ENCODE measurements at places on chromosomes 16 and 17.
A peak's percentile ranks its signal among the peaks of the same experiment; 100 is the strongest.

GRCh38 chr16:19213885-19214284 lies 45.8 kb downstream of the SYT17 start:
- no peak for DNase-seq

GRCh38 chr17:33511670-33512069 lies 218.6 kb upstream of the ASIC2 start:
- no peak for DNase-seq

GRCh38 chr17:67602974-67603373 lies 114.8 kb upstream of the NOL11 start:
- peak; percentile 14 for DNase-seq

GRCh38 chr16:8537691-8538342 lies 52.5 kb downstream of the TMEM114 start:
- no peak for DNase-seq

- DNase-seq: no peak
Measured at GRCh38 chr17:45824475-45824874, 20.2 kb upstream of the SPPL2C start.

DNA sequence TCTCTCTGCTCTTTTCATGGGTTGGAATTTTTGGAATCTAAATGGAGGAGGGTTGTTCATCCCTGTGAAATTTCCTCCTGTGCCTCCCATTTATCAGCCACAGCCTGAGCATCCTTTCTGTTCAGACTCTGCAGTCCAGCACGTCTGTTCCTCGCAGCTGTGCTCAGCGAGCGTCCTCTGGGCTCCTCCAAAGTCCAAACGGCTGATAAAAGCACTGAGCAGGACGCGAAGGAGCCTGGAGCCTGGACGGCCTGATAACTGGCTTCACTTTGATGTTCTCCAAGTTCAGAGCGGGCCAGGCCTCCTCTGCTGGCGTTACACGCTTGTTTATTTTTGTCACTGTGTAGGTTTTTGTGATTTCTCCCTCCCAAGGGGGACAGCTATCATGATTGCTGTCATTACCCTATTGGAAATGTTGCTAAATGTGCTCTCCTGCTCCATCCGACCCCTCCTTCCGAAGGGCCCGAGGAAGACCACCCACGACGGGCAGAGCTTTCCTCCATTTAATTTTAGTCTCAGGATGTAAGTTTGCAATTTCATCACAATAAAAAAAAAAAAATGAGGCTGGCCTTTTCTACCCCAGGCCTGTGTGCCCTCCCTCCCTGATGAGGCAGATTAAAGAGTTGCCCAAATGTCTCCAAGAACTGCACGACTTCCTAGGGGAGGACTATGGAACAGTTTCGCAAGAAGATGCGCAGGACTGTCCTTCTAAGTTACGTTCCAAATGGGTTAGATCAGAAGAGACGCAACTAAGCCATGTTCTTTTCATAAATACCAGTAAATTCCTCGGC lies 290.5 kb upstream of the FOXF1 start:
- DNase-seq: peak; percentile 35

DNA sequence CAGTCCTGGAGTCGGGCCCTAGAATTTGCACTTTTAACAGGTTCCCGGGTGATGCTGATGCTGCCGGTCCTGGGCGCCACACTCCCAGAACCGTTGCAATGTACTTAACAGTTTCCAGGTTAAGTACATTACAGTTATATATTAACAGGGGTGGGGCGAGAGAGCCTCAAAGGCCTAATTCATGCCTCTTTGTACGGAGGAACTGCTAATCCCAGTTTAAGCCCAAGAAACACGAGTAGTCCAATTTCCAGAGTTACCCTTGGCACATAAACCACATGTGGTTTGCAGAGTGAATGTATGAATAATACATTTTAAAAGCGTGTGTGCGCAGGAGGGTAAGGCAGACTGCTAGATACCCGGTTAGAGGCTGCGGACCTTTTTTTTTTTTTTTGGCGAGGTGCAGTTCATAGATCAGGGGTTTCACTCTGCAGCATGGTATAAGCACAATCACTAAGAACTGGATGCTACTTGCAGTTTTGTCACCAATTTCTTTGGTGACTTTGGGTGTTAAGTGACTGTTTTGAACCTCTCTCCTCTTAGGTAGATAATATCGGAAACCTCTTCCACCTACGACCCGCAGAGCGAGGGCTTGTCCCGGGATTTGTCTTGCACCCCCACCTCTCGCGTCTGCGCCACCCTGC lies 713 bp downstream of the COX11 start:
- DNase-seq: peak; percentile 19

- peak; percentile 64 for DNase-seq
Measured at GRCh38 chr17:66087073-66087472, 104.9 kb downstream of the CEP112 start.

- DNase-seq: no peak
Measured at GRCh38 chr16:81397058-81397878, 47.3 kb upstream of the CMIP start.

- no peak for DNase-seq
Measured at GRCh38 chr16:3223913-3224515, 10.9 kb downstream of the ZNF200 start.

DNA sequence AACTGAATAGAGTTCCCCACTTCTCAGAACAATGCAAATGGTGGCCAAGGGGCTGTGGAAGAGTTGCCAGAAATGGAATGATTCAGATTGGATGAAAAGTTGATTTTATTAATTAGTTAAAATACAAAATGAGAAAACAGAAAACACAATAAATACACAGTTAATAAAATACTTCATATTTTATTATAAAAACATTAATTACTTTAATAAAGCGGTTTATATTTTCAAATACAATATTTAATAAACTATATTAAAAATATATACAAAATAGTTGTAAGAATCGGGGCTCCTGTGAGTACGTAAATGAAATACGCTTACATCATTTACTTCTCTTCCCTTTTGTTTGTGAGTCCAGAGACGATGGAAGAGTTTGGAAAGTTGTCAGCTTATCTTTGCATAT lies 507.6 kb downstream of the WWOX start:
- DNase-seq: no peak

- DNase-seq: no peak
Measured at GRCh38 chr16:86580063-86580790, 1.9 kb downstream of the FOXL1 start.

DNA sequence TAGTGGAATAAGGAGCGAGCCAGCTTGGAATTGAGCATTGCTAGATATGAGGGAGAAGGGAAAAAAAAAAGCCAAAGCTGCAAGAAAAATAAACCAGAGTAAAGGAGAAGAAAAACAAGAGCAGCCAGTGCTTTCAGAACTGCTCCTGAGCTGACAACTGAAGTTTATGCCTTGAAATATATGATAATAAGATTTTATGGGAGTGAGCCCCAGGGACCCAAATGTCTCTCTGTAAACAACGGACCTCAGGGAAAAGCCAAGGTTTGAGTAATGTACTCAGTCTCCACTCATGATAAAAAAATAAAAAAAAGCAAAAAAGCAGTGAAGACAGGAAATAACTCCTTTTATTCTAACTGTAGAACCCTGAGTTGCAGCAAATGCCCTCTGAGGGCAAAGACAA lies 132.6 kb downstream of the SNX11 start:
- DNase-seq: no peak

DNA sequence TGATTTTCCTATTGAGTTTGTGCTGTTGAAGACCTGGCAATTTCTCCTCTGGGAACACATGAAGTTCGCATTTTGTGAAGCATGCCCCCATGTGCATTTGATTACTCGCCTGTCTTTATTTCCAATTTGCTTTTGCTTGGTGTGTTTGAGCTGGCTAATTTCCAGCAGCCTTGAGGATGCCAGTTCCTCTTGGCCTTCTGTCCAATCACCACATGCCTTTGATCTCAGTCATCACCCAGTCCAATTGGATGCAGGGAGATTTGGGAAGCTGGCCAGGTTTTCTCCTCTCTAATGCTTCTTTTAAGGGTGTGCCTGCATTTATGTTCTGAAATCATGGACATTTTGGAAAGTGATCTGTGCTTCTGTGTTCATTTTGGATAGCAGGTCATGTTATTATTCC lies 3.8 kb upstream of the TMEM100 start:
- peak; percentile 98 for DNase-seq

DNA sequence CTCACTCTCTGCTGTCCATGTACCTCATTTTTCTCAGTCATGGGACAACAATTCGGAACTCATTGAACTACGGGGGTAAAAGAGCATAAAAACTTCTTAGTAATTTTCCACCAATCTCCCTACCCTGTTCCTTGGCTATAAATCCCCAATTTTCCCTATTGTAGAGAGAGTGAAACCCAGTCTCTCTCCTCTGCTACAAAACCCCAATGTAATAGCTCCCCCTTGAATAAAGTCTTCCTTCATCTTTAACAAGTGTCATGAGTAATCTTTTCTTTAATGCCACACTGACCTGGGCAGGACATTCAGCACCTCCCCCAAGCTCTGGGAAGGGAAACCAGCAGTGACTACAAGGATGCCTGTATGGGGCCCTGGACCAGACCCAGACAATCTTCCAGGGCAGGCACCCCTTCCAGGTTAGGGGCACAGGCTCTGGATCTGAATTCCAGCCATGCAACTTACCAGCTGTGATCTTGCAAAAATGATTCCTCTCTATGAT lies 10.2 kb upstream of the EIF1 start:
- no peak for DNase-seq

DNA sequence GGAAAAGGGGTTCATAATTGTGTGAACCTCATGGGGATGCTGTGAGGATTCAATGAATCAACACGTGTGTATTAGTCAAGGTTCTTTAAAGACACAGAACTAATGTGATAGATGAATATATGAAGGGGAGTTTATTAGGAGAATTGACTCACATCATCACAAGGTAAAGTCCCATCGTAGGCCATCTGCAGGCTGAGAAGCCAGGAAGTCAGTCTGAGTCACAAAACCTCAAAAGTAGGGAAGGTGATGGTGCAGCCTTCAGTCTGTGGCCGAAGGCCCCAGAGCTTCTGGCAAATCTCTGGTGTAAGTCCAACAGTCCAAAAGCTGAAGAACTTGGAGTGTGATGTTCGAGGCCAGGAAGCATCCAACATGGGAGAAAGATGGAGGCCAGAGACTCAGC lies 413.4 kb downstream of the CDH13 start:
- peak; percentile 33 for DNase-seq

DNA sequence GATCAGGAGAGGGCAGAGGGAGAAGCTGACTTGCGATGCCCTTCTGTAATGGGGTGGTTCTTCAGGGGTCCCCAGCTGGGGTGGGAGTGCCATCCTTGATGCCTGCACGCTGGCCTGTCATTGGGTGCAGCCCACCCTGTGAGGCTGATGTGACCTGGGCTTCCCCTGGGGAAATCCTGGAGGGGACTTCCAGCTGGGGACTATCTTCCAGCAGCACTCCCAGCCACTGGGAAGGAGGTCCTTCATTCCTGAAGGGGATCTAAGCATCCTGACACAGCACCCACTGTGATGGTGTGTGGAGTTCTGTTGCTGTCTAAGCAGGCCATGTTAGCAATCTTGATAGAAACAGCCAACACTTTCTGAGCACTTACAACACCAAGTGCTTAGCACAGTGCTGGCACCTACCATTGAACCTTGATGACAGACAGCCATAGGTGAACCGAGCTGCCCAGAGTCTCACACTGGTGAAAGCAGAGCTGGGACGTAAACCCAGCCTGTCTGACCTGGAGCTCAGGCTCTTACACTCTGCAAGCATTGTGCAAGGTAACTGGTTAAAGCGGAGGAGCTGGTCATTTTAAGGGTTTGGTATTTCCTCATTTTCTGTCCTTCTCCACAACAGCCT lies 211.3 kb downstream of the CCDC182 start:
- no peak for DNase-seq

GRCh38 chr16:70770626-70771552 lies 30.1 kb downstream of the VAC14 start:
- peak; percentile 52 for DNase-seq

DNA sequence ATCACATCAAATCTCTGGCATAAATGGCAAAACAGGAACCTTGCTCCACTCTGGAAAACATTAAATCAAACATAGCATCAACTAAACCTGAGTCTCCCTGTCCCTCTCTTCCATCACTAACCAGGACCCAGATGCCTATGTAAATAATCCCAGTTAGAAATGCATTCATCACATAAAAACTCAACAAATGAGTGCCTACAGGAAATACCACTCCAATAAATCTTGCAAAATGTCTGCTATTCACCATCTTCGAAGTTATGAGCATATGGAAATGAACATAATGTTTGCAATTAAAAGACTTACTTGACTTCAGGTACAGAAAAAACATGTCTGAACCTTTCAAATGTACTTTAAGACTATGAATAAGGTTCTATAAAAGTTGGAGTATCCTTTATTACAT lies 425.0 kb downstream of the CDH11 start:
- peak; percentile 41 for DNase-seq

GRCh38 chr17:48970224-48970623 lies 1.8 kb upstream of the GIP start:
- peak; percentile 47 for DNase-seq

DNA sequence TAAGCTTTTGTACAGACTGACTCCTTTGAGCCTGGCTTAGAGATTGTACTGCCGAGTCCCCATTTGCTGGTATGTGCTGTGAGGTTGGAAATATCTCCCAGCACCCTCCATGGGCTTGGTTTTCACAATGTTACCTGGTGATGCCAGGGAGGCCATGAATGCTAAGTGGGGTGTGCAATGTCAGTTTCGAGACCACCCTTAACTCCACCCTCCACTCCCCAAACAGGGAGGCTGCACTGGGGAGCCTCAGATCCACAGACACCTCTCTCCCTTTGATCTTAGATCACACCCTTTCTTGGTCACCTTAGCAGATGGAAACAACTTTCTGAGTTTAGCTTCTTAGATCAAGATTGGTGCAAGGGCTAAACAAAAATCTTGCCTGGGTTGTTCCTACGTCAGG lies 28.6 kb upstream of the PIK3R6 start:
- no peak for DNase-seq

DNA sequence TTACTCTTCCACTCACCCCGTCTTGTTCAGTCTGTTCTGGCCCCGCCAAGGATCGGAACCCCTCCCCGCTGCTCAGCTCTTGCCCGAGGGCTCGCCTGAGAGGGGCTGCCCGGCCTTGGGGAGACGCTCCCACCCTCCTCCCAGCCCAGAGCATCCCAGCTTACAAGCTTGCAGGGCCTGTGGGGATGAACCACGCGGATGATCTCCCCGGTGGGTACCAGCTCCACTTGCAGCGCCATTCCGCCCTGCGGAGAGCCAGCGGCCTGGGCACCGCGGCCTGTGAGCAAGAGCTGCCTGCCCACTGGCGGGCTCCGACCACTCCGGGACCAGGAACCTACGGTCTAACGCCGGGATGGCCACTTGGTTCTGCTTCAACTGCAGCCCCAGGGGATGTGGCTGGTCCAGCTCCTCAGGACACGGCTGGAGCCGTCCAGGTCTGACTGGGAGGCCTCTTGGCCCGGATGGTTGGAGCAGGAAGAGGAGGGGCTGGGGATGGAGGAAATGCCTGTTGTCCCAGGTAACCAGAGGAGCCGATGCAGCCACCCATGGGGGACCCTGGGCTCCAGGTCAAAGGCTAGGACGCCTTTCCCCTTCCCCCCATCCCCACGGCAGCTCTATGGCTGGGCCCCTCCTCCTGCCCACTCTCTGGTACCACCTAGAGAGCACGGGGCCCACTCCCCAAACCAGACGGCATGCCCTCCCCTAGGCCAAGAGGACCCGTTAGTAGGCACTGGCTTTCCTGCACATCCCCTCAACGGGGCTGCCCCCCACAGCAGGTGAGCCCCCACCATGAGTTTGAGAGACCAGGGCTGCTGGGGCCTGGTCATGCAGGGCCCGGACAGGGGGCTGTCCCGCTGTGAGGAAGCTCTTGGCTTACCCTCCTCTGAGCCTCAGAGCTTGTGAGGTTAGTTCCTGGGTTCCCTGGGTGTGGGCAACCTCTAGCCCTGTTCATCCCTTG lies at the start of gene MYO1C:
TSS of gene MYO1C (minus strand) at position 438 of the 958 bp plus-strand sequence. CDS start at position 239, 199 bp downstream.
- no peak for DNase-seq
